ENCODE measurements at places on chromosomes 3 and 15. TPM values are rescaled to one million over a fixed set of nuclear protein-coding genes. Genes with fewer than 3 reads are reported as not detected.

Gene SNTN
- polyA plus RNA-seq: not detected

Gene CCR8
- polyA plus RNA-seq: not detected

Gene GPR62
- polyA plus RNA-seq: 0.48 TPM

Gene COLQ
- 10.1 TPM for polyA plus RNA-seq

Gene ROPN1
- 0.25 TPM for polyA plus RNA-seq

All from left kidney (tissue), 8 donors.